Endothelial cell (in vitro differentiated cells): ENCODE measurements at places on chromosomes 12 and 14. TPM values are rescaled to one million over a fixed set of nuclear protein-coding genes. Genes with fewer than 3 reads are reported as not detected.

DNA sequence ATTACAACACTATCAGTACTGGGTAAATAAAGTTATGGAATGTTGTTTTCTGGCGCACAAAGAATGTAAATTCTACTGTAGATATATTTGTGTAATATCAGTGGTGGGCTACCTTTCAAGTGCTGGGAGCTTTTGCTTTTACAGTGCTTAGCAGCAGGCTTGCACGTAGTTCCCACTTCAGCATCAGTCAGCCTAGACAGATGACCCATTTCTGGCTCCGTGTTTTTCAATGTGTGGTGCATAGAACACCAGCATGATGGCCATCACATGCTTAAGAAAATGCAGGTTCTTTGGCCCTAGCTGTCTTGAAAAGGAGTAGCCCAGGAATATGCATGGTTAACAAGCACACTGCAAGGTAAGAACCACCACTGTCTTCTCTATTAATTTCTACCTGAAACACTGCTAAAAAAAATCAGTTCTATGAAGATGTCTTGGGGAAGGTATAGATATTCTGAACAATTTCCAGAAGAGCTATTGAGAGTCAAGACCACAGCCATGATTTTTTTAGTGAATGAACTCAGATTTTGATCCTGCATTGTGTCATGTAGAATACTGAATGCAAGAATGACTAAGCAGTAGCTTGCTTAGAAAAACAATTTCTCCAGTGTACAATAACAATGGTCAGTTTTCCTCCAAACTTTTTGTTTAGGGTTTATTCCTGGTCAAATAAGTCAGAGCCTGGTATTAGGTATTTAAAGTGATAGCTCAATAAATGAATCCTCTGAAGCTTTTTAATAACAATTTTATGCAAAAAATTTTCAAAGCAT lies 195.7 kb downstream of the AKAP6 start:
- H3K27ac ChIP-seq = no peak overlapping the region
- H3K4me1 ChIP-seq = no peaks in the 10 kb centered on the region
- H3K27me3 ChIP-seq = no peaks in the 10 kb centered on the region

DNA sequence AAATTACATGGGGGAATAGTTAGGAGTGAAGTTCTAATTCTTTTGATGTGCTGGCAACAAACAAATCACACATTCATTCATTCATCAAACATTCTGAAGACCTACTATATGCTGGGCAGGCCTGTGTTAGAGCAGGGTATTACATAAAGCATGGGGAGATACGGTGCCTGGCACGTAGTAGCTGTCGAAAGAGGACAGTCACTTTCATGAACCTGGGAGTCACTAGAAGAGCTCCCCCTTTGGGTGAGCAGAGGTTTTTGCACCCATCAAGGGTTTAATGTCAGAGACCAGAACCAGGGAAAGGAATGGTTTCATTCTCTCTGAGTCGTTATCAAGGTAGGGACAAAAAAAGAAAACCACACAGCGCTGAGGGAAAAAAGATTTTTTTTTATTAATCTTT lies 10.0 kb downstream of the LHX5 start:
- H3K27me3 ChIP-seq = peaks cover 23% of the 10 kb centered on the region
- no peaks in the 10 kb centered on the region for H3K36me3 ChIP-seq
- peaks cover 18% of the 10 kb centered on the region for H3K4me1 ChIP-seq
- no peak overlapping the region for H3K4me3 ChIP-seq
- no peak overlapping the region for H3K27ac ChIP-seq

The TMEM179 gene
- 0.54 TPM for total RNA-seq

- no peak overlapping the region for H3K27ac ChIP-seq
- DNase-seq = no peak
- H3K4me1 ChIP-seq = peaks cover 6% of the 10 kb centered on the region
- H3K4me3 ChIP-seq = no peak overlapping the region
- H3K27me3 ChIP-seq = peaks cover 2% of the 10 kb centered on the region
- no peaks in the 10 kb centered on the region for H3K36me3 ChIP-seq
Measured at GRCh38 chr12:28938581-28939235, 210.4 kb upstream of the FAR2 start.

The CORO1C gene
- total RNA-seq = 380 TPM
